ENCODE measurements at places on chromosomes 6 and 20.
A peak's percentile ranks its signal among the peaks of the same experiment; 100 is the strongest.

DNA sequence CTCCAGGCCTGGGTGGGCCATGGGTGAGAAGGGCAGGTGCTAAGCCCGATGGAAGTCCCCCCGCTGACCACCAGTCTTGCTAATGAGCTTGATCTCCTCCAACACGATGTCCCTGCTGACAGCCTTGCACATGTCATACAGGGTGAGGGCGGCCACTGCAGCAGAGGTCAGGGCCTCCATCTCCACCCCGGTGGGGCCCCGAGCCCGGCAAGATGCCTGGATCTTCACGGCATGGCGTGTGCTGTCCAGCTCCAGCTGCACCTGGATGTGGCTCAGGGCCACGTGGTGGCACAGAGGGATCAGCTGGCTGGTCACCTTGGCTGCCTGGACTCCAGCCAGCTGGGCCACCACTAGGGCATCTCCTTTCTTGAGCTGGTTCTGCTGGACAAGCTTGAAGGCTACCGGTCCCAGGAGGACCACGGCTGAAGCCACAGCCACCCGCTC, 27.9 kb downstream of the MOCS1 start:
- no peak for DNase-seq

DNA sequence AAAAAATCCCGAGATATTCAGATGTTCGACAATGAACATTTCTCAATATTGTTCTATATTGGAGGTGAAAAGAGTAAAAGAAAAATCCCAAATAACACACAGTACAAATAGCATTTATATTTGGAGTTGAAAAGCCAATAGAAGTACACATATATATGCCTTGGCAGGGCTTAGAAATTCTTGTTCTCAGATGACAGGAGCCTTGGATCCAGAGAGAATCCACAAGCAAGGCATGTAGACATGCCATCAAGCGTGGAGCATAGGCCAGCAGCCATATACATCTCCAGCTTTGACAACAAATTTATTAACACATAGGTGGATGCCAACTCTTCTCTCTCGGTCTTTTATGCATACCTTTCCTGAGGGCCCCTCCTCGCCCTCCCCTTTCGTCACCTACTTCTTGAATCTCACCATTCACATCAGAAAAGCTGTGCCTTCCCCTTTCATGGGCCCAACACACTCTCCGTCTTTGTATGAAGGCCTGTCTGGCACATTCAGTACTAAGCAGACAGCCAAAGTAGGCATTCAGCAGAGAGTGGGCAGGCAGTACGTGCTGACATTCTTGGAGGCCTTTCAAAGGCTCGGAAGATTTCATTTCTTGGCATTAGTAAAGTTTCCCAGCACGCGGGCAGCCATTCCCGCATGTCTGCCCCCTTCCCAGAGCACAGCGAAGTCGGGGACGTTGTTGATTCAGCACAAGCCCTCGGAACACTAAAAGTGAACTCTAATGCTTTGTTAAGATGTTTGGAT, 18.2 kb downstream of the NEDD9 start:
- DNase-seq = no peak

DNA sequence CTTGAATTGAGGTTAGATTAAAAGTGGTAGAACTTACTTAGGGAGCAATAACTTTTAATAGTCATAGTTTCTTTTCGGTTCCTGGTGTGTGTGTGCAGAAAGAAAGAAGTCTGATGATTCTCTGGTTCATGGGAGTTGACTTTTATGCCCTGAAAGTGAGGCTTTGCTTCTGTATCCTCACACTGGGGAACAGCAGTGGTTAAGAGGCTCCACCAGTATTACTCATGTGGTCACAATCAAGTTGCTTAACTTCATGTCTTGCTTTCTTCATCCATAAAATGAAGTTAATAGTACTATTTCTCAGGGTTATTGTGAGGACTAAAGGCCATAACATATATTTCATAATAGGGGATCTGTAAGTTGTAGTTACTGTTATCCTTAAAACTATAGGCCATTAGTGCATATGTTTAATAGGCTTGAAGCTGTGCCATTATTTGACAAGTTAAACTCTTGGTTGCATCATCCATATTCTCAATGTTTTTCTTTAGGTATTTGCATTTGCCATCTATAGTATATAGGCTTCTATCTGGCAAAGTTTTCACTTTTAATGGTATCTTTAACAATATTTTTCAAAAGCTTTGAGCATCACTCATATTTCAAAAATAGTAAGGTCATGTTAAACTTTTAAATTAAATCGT, 262.4 kb downstream of the PLCB1 start:
- no peak for DNase-seq

DNA sequence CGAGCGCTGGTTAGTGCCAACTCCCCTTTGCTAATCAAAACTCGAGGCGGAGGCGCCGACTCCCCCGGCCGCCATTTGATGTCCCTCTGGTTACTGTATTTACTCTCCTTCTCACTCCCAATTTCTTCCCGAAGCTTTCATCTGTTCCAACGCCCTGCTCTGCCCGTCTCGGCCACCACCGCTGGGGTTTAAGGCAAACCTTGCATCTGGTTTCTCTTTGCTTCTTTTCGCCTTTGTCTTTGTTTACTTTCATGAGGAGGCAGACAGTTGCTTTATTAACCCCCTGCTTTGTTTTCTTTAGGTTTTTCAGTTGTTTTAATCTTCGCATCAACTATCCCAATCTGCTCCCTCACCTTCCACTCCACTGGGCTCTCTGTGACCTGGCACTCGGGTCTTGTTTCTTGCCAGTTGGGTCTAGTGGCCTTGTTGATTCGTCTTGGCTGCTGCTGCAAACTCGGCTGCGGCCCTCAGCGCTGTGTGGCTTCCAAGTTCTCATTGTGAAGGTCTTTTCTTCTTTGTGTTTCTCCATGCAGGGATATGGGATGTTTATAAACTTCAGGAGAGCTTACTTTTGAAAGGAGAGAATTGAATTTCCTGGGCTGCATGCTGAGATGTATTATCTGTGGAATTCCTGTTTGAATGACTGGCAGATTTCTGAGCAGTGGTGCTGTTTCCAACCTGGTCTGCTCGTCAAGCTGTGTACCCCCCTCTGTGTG, 155.1 kb downstream of the CDC5L start:
- no peak for DNase-seq

DNA sequence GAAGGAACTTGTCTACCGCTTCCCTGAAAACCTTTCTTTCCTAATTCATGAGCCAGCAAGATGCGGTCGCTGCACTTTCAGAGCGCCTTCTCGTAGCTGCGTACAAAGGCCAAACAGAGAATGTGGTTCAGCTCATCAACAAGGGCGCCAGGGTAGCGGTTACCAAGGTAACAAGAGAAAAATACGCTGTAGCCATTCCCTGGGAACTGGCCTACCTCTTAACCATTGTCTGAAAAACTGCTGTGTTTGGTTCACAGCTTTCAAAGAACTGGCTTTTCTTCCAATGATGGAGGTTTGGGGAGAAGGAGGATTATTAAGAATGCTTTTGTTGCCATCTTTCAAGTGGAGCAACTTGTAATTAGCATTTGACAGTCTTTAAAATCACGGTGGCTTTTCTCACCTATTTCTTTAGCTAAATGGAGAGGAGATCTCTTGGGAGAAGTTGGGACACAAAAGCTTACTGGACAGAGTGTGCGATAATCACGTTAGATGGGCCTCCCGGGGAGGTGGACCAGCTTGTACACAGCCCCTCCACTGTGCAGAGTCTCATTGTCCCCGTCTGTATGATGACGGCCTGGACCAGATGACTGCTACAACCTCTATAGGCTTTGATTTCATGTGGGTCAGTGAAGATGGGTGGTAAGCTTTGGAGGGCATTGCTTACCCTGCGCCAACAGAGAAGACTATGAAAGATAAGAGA, 71.5 kb downstream of the LYRM2 start:
- DNase-seq = no peak

DNA sequence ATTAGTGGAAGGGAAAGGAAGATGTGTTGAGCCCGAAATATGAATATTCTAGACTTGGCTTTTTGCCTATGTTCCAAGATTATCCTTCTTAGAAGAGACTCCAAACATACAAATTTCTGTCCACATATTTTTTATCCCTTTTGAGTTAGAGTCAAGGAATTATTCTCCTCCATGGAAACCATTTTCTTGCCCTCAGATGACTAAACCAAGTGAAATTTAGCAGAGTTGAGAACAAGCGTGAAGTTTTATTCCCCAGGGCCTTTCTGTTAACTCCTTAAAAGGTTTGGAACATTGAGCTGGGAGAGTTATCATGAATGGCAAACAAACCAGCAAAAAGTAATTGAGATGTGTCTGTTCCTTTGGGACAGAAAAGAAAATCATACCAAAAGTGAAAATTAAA, 286.1 kb upstream of the PLCB4 start:
- no peak for DNase-seq

DNA sequence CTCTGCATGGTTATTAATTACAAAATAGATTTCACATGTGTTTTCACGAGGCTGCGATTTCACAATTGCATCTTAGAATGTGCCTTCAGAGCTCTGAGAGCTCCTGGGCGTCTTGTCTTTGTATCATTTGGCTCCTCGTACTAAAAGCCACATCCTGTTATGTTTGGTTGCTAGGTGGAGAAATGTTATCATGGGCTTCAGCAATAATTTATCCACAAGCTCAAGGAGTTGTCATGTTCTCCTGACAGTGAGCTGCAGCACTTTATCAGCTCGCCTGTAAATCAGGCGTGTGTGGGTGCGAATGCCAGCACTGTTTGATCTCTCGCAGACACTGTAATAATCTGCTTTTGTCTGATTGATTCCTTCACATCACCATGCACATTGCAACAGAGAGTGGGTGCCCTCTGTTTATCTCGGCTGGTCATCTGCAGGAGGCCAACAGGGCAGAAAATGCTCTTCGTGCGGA, 218.6 kb upstream of the ZFP64 start:
- DNase-seq = no peak

- DNase-seq = no peak
Measured at GRCh38 chr6:106620931-106621672, 8.2 kb downstream of the RTN4IP1 start.

DNA sequence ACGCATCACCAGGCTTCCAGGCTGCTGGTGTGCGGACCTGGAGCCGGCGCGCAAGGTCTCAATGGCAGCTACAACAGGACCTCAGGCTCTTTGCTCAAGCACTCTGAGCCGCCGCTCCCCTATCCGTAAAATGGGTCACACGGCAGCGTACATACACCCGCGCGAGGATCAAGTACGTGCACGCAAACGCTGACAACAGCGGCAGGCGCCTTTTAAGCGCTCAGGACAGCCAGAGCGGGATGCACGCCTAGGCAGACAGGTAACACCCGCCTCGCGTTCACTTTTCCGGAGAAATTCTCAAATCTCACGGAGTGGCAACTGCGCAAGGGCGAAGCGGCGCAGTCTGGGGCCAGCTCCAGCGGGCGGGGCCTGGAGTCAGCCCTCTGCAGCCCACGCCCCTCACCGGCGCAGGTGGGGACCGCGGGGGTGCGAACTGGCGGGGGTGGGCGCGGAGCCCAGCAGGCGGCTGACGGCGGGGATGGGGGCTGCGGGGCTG, 535 bp downstream of the EXOC2 start:
- peak; percentile 69 for DNase-seq

- DNase-seq = no peak
Measured at GRCh38 chr6:139275279-139276055, 16.3 kb downstream of the TXLNB start.

- no peak for DNase-seq
Measured at GRCh38 chr6:36118550-36119107, 11.7 kb upstream of the MAPK13 start.

DNA sequence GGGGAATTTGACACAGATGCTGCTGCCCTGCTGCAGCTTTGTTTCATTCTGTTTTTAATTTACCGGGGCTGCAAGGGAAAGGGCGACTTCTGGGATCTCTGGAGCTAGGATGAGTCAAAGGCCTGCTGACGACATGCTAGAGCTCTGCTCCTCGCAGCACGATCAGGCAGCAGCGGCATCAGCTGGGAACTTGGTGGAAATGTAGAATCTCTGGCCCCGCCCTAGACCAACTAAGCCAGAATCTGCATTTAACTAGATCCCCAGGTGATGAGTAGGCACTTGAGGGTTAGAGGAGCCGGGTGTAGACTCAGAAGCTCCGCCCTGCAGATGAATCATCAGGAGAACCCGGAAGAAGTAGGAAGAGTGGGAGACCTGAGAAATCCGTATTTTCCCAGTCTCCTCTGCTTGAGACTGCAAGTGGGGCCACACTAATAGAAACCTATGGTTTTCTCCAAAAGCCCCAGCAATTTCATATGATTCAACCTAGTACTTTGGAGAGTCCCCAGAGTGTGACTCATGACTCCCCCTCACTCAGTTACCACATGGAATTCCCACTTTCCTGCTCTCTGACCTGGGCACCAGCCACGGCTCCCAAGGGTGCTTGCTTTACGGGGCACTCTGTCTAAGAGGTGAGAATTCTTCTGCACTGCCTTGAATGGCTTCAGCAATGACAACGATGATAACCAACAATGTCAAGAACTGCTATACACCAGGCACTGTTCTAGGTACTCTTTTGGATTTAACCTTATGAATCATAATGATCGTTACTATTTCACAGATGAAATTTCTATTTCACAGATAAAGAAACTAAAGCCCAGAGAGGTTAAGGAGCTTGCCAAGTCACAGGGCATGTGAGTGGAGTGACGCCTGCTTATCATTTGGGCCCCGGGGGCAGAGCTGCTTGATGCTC, 18.1 kb downstream of the TUBB2B start:
- DNase-seq = peak; percentile 40

GRCh38 chr6:28380381-28380780, 19.2 kb downstream of the ZSCAN12 start:
- DNase-seq = no peak

- no peak for DNase-seq
Measured at GRCh38 chr6:88163616-88164015, 2.5 kb downstream of the CNR1 start.

- DNase-seq = no peak
Measured at GRCh38 chr6:20564269-20564668, 30.0 kb downstream of the CDKAL1 start.

- no peak for DNase-seq
Measured at GRCh38 chr6:104484191-104484590, 375.5 kb downstream of the HACE1 start.

DNA sequence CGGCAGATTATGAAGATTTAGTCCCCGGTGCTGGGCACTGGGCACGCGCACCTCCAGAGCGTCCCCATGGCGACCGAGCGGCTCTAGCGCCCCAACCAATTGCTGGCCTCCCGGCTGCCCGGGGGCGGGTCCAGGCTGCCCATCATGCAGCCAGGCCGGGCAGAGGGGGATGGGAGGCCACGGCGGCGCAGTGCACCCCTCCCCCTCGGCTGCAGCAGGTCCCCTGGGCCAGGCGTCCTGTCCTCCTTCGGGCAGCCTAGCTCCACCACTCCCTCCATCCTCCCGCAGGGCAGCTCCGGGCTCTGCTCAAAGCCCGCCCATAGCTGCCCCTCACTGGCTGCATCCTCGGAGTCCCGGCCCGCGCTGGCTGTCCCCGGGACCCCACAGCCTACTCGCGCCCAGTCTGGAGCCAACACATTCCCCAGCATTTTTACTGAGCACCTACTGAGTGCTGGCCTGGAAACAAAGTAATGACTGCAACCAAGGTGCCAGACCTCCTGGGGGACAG, 99.4 kb downstream of the ASXL1 start:
- no peak for DNase-seq

- no peak for DNase-seq
Measured at GRCh38 chr6:56862415-56863175, 92.3 kb upstream of the BEND6 start.

DNA sequence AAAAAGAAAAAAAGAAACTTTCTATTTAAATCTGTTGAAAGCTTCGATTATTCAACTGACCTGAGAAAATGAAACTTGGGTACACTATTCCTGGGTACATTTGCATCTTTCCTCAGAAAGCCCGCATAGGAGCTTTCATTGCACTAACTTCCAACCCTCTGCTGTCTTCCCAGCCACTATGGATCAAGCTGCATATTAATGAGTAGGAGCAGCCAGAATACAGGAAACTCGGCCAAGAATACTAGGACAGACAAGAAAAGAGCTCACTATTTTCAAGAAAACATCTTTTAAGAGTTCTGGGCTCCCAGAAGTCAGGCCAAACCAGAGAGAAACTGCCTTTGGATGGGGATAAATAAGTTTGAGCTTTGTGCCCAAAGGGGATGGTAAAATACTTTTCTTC, 135.0 kb upstream of the CCDC28A start:
- no peak for DNase-seq

Measured in 8988T (cell line).